ENCODE measurements at places on chromosomes 7 and 10. TPM values are rescaled to one million over a fixed set of nuclear protein-coding genes. Genes with fewer than 3 reads are reported as not detected.

STEAP4 gene
- 0.19 TPM for polyA plus RNA-seq

PRKCQ gene
- polyA plus RNA-seq, result 5.1 TPM

EXOC4 gene
- 70.6 TPM for polyA plus RNA-seq

AKR1C2 gene
- polyA plus RNA-seq, result 2.1 TPM

ARMS2 gene
- not detected for polyA plus RNA-seq

MYH16 gene
- polyA plus RNA-seq, result not detected
